Activated CD8-positive, alpha-beta memory T cell treated with anti-CD3 and anti-CD28 coated beads for 24 hours (primary cell): ENCODE measurements at places on chromosomes 13 and 19.

GRCh38 chr13:82597747-82598146 is 1284.5 kb downstream of the SLITRK1 start:
- DNase-seq = no peak

- DNase-seq = peak; percentile 95
Observed at GRCh38 chr19:50368649-50369570, 3.5 kb upstream of the NAPSA start.

- DNase-seq = no peak
Observed at GRCh38 chr13:29081036-29081435, 260.9 kb downstream of the MTUS2 start.

GRCh38 chr19:45763691-45764294 is 5.3 kb downstream of the SIX5 start:
- no peak for DNase-seq

- DNase-seq = no peak
Observed at GRCh38 chr13:96033220-96034015, 19.8 kb downstream of the UGGT2 start.

DNA sequence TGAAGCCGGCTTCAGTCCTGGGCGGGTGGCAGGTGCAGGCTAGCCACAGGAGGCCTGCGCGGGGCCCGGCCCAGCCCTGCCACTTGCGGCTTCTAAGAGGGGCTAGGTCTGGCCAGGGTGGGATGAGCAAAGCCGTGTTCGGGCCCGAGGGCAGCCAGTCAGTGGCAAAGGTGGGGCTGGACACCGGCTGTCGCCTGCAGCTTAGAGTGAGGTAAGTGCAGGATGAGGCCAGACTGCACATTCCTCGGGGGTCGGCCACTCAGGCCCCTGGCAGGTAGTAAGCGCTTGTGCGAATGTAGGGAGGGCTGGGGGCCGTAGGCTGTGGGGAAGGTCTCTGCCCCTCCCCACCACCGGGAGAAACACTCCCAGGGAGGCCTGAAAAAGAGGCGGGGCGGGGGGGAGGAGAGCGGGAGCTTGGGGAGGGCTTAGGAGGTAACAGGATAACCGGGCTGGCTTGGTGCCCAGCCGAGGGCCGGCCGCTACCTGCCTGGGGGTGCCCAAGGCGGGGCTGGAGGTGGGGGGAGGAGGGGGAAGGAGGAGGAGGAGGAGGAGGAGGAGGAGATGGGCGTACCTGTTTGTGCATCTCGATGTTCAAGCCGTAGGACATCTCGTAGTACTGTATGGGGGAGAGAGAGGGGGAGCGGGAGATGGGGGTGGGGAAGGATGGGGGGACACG is 6.4 kb downstream of the TLE5 start:
- no peak for DNase-seq

GRCh38 chr13:52896827-52897659 is 48.6 kb upstream of the PCDH8 start:
- no peak for DNase-seq

DNA sequence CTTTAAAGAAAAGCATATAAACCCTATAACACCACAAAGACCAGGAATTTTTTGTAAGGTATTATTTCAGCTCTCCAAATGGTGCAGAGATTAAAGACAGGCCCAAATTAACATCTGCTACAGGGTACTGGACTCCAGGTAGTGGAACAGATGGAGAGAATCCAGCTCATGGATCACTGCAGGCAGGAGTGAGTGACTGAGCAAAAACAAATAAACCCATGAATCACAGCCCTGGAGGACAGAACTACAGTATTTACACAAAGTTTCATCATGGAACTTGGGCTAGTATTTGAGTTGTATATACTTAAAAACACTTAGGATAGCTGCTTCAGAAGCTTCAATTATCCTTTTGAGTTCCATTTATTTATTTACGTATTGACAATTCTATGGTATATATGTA is 132.8 kb upstream of the SPRY2 start:
- no peak for DNase-seq

GRCh38 chr13:48292650-48293049 is 10.9 kb upstream of the RB1 start:
- no peak for DNase-seq

DNA sequence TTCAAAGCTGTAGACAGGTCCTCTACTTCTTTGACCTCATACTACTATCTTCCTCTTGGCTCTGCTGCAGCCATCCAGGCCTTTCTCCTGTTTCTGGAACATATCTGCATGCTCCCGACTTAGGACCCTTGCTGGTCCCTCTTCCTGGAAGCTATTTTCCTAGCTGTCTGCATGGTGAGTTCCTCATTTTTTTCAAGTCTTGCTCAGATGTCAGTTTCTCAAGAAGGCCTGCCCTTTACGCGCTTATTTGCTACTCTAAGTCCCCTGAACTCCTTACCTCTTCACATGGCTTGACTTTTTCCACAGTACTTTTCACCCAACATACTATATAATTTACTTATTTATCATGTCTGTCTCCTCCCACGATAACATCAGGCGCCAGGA is 31.4 kb downstream of the DNAJC3 start:
- no peak for DNase-seq

DNA sequence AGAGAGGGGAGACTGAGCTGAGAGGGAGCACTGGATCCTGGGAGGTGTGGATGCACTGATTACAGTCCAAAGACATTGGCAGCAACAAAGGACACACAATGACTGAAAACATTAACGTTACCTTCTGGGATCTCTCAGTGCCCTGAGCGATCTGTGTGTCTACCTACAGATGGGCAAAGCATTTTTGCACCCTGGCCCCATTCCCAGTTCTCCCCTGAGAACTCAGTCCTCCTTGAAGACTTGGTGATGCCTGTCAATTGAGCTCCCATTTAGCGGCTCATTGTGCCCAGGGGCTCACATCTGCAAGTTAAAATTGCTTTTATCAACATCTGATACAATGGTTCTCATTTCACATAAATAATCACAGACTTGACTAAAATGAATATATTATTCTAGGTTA is 62.5 kb downstream of the CDADC1 start:
- DNase-seq = no peak

DNA sequence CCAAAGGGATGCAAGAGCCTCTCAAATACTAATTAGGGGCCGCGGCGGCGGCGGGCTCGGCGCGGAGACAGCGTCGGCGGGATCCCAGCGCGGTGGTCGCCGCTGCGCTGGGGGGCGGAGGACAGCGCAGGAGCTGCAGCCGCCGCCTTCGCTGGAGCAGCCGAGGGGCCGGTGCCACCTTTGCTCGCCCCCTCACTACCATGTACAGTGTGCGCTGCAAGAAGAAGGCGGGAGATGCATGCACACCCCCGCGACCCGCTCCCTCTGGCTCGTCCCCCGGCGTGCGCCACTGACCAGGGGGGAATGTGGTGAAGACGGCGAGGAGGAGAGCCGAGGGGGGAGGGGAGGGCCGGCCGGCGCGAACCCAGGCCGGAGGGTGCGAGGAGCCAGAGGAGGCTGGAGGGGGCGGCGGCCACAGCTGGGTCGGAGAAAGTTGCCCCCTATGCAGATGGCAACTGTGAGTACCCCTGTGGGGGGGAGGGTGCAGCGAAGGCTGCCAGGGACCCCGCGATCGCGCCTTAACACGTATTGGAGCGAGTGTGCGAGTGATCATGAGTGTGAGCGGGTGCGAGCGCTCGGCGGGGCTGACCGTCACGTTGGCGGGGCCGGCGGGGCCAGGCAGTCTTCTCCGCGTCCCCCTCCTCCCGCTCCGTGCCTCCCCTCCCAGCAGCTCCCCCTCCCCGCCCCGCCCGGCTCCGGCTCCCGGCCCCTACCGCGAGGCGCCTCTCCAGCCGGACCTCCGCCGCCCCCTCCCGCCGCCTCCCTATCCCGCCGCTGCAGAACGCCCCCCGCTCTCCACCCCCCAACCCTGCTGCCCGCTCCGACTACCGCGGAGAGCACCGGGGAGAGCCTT is 808 bp downstream of the SLITRK5 start:
- peak; percentile 56 for DNase-seq

DNA sequence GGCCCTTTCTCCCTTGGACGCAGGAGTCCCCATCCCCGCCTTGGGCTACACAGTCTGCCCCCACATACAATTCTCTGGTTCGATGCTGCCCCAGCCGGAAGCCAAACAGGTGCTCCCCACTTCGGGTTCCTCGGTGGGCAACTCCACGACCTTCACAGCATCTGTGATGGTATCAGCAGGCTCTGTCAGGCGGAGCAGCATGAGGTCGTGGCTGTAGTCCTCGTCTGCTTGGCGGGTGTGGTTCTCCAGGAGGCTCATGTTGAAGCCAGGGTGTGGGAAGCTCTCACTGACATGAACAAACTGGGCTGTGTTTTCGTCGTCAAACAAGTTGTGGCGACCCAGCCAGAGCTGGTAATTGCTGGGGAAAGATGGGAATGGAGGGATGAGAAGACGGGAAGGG is 3.5 kb downstream of the KLK1 start:
- no peak for DNase-seq

- no peak for DNase-seq
Observed at GRCh38 chr13:41495044-41495443, 37.7 kb downstream of the RGCC start.

DNA sequence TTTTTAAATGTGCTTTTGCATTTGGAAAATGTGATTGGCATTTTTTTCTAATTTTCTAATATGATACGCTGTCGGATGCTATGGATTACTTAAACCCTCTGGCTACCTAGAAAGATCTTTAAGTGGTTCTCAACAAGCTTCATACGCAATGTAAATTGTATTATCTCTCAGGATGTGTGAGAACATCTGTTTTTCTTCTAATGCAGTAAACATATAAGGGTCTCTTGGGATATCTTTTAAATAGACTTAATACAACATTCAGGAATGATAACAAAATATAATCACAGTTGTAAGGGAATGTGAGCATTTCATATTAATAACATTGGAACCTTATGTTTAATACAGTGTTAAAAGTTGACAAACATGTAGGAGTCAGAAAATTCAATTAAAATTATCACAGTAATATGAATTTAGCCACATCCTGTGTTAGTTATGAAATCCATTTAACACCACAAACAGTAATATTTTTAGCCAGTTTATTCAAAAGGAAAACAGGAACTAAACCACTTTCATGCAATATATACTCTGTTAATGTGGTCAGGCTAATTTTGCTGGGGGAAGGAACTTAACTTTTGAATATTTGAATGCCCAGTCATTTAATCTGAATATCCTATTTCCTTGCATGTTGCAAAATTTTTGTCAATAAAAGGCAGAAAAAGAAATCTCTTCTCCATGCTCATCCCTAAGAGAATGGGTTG is 15.0 kb upstream of the ALOX5AP start:
- DNase-seq = no peak

GRCh38 chr13:113092776-113093579 is 12.6 kb upstream of the F7 start:
- no peak for DNase-seq

- no peak for DNase-seq
Observed at GRCh38 chr13:68998056-68998455, 1109.6 kb upstream of the ATXN8OS start.

DNA sequence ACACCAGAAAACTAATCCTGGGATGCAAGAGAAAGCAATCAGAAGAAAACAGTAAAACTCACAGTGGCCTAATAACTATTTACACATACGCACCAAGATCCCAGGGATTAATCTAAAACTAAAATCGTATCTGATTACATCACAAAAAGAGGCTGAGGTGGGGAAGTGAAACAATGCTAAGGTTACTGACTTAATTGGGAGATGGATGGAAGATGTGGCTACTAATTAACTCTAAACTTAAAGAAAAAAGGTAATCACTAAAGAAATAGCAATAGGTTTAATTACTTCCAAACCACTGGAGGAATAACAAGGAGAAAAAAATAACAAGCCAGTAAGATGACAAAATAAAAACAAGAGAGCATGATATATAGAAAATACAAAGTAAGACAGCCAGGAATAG is 50.4 kb downstream of the NUFIP1 start:
- DNase-seq = no peak

DNA sequence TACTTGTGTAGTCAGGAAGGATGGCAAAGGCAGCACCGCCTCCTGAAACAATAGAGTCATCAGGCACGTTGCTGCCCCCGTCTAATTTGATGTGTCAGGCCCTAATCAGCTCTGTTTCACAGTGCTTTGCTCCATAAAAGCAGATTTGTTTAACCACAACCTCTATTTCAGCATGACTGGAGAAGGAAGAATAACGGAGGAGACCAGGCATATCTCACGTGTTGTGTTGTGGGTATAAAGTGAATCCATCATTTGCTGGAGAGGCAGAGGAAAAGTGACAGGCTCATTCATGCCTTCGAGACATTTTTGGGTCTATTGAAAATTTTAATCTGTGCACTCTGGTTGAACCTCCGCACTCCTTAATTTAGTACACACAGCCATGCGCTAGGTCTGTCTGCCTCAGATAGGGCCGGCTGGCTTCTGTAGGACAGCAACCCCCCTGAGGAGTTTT is 940.4 kb upstream of the SLC10A2 start:
- DNase-seq = no peak

DNA sequence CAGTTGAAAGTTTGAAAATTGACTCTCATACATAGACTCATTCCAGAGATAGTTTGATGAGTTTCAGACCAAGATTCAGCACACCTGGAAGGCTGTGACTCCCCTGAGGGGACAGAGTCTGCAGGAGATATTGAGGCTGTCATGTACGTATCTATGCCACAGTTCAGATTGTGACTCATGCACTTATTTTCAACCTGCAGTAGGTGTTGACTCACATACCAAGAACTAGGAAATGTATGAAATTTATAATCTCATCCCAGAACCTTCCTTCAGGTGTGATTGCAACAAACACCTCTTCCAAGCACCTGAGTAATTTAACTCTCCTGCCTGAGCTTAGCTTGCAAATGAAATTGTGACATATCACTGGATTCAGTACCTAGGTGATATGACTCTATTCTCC is 64.4 kb upstream of the ZNF43 start:
- no peak for DNase-seq

GRCh38 chr13:56864451-56864850 is 276.3 kb upstream of the PRR20A start:
- DNase-seq = no peak

- peak; percentile 49 for DNase-seq
Observed at GRCh38 chr13:24304620-24305019, 4.8 kb upstream of the C1QTNF9 start.

DNA sequence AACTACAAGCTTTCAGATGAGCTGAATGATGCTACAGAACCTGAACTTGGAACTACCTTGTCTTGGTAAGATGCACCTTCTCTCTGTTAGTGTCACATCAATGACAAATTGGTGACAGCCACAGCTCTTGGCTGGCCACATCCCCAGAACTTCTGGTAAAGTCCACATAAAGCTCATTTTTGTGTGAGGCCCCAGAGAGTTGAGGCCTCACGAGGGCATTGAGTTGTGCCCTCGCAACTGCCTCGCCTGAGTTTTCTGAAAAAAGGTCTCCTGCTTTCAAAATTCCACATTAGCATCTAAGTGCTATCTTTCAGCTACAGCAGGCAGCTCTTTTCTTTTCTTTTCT is 42.6 kb downstream of the MRPL57 start:
- DNase-seq = no peak

- DNase-seq = peak; percentile 24
Observed at GRCh38 chr19:41114132-41114531, at the start of gene CYP2F1. Gene CYP2F1, plus strand, starts transcription at chr19:41114432. Its CDS starts 1,757 bp downstream, at chr19:41116189.

- DNase-seq = no peak
Observed at GRCh38 chr13:82436099-82436585, 1446.1 kb downstream of the SLITRK1 start.

DNA sequence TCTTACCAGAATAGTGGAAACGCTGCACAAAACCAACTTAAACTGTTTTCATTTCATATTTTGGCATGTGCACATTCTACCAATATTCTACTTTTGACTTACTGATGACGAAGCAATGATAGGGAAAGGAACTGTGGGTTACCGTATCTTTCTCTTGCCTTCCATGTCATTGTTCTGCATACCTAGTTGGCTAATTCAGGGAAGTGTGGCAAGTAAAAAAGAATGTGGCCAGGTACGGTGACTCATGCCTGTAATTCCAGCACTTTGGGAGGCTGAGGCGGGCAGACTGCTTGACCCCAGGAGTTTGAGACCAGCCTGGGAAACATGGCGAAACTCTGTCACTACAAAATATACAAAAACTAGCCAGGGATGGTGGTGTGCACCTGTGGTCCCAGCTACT is 108.2 kb downstream of the SIPA1L3 start:
- DNase-seq = no peak
